ENCODE measurements at places on chromosomes 2 and 18.

DNA sequence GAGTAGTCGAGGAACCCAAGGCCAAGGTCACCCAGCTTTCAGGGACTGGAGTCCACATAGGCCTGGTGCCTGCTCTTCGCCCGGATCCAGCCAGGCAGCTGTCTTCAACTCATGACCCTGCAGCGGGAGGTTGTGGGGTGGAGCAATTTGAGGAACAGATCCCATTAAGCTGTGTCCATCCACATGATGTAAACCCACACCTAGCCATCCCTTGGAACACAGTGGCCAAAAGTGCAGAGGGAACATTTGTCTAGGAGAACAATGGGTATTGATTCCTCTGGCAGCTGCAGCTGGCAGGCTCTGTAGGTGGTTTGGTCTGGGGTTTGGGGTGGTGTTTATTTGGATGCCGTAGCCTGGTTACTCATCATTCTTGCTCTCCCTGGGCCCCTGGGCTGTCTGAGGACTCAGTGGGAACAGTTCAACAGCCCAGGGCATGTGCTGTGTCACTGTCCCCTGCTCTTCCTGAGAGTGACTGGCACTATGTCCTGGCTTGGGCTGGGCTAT lies 99.4 kb downstream of the TFCP2L1 start:
- DNase-seq: no peak

GRCh38 chr2:199070322-199070949 lies 387.3 kb downstream of the SATB2 start:
- no peak for DNase-seq

DNA sequence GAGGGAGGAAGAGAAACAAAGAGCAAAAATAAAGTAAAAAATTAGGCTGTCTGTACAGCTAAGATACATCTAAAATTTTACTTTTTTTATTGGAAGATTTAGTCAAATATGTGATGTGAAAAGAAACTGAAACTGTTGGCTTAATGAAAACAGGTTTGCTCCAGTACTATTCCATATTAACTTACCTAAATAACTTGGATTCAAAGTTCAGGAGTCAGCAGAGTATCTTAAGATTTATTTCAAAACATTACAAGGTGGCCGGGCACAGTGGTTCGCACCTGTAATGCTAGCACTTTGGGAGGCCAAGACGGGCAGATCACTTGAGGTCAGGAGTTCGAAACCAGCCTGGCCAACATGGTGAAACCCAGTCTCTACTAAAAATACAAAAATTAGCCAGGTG lies 197.9 kb downstream of the PDE11A start:
- no peak for DNase-seq

- DNase-seq: peak; percentile 26
These were observed 39.2 kb downstream of the MREG start for GRCh38 chr2:215973954-215974699.

DNA sequence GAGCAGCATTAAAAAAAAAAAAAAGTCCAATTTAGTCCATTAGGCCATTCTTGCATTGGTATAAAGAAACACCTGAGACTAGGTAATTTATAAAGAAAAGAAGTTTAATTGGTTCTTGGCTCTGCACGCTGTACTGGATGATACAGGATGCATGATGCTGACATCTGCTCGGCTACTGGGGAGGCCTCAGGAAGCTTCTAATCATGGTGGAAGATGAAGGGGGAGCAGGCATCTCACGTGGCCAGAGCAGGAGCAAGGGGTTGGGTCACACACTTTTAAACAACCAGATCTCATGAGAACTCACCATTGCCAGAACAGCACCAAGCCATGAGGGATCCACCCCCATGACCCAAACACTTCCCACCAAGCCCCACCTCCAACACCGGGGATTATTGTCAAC lies 100.1 kb downstream of the NEDD4L start:
- DNase-seq: no peak

DNA sequence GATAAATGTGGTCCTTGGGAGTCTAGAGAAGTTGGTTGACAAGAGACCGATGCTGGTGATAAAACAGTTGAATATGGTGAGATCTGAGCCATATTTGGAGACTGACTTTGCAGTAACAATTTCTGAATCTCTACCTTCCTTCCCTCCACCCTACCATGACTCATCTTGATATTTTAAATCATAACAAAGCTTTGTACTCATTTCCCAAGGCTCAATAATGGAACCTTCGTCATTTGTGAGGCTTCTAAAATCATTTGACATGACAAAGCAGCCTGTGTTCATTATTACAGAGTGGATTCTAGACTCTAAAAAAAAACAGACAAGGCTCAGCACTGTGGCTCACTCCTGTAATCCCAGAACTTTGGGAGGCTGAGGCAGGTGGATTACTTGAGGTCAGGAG lies 38.5 kb upstream of the PDCL3 start:
- DNase-seq: no peak

DNA sequence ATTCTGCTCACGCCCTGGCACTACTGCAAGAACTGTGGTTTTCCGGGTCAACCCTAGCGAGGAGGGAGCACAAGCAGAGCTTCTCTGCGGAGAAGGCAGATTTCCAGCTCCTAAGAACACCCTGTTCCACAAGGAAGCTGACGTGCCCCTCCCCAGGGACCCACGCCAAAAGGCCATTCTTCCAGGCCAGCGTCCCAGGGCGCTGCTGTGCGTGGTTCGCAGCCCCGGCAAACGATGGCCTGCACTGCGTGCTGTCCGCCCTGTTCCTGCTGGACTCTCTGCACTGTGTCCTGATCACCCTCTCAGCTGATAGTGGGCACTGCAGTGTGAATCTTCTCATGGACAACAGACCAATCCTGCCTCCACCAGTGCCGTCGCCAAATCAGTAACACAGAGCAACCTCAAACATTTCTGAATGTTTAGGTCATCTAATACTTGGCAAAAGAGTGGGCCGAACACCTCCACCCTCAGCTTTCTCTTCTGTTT lies 49.1 kb downstream of the ADI1 start:
- DNase-seq: no peak

DNA sequence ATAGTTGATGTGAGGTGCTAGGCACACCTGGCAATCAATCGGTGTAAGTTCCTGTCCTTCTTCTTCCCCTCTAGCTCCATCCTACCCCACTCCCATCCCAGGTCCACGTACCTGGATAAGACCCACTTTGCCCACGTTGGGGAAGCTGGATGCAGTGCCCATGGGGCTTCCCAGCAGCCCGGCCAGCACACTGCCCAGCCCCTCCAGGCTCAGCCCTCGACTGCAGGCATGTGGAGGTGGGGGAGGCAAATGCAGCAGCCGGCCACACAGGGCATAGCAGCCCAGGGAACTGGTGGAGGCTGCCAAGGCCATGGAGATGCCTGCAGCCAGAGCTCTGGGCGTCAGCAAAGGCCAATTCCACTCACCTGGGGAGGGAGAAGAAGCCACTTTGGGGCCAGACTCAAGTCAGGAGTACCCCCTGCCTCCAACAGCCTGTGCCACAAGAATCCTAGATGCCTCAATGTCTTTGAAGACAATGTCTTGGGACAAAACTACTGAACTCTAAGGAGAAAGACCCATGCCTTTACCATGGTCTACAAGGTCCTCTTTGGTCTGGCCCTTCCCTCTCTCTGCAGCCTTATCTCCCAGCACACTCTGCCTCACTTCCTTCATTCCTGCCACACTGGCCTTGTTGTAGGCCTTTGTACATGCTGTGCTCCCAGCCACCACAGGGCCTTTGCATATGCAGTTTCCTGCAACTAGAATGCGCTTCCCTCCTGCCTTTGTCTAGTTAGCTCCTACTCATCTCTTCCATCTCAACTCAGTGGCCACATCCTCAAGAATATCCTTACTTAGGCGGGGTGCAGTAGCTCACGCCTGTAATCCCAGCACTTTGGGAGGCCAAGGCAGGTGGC lies 4.5 kb downstream of the SLC23A3 start:
- no peak for DNase-seq

- DNase-seq: no peak
These were observed 13.3 kb upstream of the PPP4R1 start for GRCh38 chr18:9627642-9628041.

- no peak for DNase-seq
These were observed 5.9 kb upstream of the NARS1 start for GRCh38 chr18:57627488-57627887.

DNA sequence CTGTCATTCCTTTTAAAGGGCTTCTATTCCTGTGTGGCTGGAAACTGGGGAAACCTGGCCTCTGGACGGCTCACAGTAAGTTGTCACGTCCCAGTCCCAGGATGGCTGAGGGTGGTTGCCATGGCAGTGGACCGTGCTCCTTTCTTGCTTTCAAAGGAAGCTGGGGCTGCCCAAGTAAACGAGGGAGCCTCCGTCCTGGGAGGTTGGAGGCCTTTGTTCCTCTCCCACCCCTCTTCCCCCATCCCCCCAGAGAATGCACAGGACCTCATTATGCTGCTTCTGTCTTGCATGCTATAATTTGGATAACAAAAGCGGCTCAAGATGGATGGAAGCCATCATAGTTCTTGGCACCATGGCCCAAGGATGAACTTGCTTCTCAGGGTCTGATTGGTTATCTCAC lies 325.5 kb upstream of the HS6ST1 start:
- no peak for DNase-seq

DNA sequence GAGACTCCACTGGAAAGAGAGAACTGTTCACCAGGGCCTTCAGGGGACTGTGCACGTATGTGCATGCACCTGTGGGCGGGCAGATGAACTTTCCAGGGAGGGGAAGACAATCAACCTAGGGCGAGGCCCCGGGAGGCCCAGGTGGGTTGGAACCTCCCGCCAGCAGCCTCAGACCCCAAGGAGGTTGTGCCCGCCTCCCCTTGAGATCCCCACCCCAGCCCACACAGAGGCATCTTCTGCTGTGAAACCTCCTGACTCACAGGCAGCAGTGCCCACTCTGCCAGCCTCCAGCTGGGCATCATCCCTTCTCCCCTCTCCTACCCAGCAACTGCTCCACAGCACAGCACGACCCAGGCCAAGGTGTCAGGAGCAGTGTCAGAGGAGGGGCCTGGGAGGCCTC lies 54.4 kb downstream of the FAM178B start:
- DNase-seq: no peak

- DNase-seq: no peak
These were observed 22.2 kb upstream of the CAB39 start for GRCh38 chr2:230690439-230690838.

GRCh38 chr2:99238599-99238998 lies 16.9 kb downstream of the LYG2 start:
- DNase-seq: no peak

- no peak for DNase-seq
These were observed 136.8 kb downstream of the RDH14 start for GRCh38 chr2:18423636-18424035.

DNA sequence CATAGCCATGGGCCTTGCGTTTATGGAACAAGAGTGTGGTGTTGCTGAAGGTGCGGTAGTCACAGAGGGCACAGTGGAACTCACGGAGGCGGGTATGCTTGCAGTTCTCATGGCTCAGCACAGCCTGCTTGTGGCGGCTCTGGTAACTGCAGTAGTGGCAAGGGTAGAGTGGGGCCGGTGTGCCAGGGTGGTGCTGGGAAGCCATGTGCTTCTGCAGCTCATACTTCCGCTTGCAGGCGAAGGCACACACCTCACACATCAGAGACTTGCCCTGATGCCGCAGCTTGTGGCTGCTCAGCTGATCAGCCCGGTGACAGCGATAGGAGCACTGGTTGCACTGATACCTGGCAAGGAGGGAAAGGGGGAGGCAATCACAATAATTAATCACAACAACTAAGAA lies 14.7 kb downstream of the ZNF142 start:
- no peak for DNase-seq

GRCh38 chr18:22734791-22735627 lies 198.1 kb upstream of the RBBP8 start:
- DNase-seq: no peak

GRCh38 chr2:202019689-202020450 lies 13.8 kb upstream of the FZD7 start:
- no peak for DNase-seq

GRCh38 chr2:148596018-148596417 lies 48.5 kb upstream of the EPC2 start:
- DNase-seq: no peak

DNA sequence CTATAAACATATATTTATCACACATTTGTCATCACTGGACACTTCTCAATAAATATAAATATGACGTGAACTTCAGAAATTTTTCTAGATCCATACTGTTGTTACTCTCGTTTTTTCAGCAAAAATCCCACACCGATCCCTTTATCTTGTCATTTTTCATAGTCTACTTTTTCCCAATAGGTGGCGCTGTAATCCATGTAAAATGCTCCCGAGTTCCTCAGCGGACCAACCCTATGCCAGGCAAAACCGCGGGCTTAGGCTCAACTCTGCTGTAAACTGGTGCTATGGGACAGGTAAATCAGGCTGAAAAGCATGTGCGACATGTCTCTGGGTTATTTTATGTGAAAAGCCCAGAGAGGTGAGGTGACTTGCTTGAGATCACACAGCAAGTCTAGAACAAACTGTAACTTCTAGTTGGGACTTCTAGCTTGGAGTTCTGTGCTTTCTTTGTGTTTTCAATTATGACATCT lies 104.0 kb downstream of the COBLL1 start:
- no peak for DNase-seq

DNA sequence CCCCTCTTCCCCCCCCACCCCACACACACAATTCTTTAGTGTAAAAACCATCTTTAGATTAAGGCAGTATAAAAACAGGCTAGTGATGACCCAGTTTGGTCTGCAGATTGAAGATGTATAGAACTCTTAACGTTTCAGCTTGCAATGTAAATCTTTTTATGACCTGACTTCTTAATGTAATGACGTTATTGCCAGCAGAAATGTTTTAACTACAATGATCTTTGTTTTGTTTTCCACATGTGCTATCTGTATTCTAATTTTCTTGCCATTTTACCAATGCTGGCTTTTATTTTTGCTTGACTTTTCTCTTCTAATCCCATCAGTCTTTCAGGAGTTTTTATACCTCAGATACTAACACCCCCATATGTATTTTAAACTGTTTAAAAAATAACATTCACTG lies 25.2 kb downstream of the AGFG1 start:
- DNase-seq: no peak

GRCh38 chr2:172211512-172211911 lies 108.8 kb upstream of the DLX2 start:
- DNase-seq: no peak

DNA sequence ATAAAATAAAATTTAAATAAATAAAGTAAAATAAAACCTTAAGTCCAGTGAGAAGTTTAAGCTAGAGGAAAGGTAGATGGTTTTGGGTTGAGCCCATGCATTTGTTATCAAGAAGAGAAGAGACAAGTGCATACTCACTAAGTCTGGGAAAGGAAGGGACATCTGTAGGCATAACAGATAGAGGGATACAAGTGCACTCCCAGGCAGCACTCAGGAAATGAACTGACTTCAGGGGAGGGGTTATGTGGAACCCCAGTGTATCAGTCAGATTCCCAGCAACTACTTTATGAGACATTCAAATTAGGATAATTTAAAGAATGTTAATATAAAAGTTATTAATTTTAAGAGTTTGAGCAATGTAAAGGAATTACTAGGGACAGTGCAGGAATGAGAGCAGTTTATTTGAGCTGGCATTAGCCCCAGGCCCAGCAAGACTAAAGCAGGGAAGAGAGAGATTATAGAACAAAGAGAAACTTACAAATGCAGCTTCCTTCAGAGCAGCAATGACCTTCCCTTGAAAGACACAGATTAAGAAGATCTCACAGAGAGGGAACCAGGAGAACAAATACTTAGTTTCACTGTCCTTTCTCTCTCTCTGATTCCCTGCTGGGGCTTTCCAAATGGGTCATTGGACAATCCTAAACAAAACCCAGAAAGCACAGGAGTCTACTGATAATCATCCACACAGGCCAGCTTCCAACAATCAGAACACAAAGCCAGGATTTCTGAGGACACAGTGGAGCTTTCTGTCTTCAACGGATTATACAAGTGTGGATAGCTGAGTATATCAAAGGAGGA lies 109.7 kb downstream of the ERBB4 start:
- DNase-seq: no peak

All from HL-60 (cell line).